ENCODE measurements at places on chromosomes 1 and 21.

DNA sequence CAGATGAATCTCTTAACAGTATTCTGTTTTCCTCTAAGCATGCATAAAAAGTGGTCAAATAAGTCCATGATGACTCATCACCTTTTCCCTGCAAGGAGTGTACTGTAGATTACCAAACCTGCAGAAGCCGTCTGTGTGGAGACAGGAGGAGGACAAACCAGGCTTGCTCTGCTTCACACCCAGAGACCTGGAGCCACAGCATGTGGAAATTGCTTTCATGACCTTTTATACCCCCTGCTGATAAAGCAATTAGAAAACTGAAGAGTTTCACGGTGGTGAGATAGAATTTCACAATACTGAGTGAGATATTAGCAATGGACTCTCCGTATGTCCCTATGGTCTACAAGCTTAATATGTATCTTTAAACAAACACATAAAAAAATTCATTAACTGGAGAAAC, 9.4 kb downstream of the CORT start:
- no peak for DNase-seq

- DNase-seq, result no peak
Observed at GRCh38 chr1:177246710-177247580, 76.2 kb downstream of the BRINP2 start.

GRCh38 chr1:94633051-94633450, 91.5 kb upstream of the F3 start:
- no peak for DNase-seq

- no peak for DNase-seq
Observed at GRCh38 chr1:41108696-41109275, 87.3 kb upstream of the SLFNL1 start.

GRCh38 chr1:167661527-167662426, 31.7 kb downstream of the RCSD1 start:
- peak; percentile 28 for DNase-seq

- DNase-seq, result no peak
Observed at GRCh38 chr21:33510826-33511225, 19.3 kb upstream of the DNAJC28 start.

DNA sequence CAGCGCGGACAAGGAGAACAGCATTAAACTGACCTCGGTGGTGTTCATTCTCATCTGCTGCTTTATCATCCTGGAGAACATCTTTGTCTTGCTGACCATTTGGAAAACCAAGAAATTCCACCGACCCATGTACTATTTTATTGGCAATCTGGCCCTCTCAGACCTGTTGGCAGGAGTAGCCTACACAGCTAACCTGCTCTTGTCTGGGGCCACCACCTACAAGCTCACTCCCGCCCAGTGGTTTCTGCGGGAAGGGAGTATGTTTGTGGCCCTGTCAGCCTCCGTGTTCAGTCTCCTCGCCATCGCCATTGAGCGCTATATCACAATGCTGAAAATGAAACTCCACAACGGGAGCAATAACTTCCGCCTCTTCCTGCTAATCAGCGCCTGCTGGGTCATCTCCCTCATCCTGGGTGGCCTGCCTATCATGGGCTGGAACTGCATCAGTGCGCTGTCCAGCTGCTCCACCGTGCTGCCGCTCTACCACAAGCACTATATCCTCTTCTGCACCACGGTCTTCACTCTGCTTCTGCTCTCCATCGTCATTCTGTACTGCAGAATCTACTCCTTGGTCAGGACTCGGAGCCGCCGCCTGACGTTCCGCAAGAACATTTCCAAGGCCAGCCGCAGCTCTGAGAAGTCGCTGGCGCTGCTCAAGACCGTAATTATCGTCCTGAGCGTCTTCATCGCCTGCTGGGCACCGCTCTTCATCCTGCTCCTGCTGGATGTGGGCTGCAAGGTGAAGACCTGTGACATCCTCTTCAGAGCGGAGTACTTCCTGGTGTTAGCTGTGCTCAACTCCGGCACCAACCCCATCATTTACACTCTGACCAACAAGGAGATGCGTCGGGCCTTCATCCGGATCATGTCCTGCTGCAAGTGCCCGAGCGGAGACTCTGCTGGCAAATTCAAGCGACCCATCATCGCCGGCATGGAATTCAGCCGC, 2.5 kb downstream of the S1PR1 start:
- no peak for DNase-seq

- DNase-seq, result no peak
Observed at GRCh38 chr21:41894922-41895557, 15.9 kb upstream of the PRDM15 start.

DNA sequence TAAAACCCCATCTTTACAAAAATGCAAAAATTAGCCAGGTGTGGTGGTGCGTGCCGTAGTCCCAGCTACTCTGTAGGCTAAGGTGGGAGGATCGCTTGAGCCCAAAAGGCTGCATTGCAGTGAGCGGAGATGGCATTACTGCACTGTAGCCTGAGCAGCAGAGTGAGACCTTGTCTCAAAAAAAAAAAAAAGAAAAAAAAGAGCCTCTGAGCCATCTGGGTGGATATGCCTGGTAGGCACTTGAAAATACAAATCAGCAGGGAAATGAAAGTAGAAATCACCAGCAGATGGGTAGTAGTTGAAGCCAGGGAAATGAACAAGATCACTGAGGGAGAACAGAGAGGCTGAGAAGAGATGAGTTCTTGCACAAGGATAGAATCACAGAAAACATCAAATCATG, 131.0 kb upstream of the HMCN1 start:
- DNase-seq, result peak; percentile 22

DNA sequence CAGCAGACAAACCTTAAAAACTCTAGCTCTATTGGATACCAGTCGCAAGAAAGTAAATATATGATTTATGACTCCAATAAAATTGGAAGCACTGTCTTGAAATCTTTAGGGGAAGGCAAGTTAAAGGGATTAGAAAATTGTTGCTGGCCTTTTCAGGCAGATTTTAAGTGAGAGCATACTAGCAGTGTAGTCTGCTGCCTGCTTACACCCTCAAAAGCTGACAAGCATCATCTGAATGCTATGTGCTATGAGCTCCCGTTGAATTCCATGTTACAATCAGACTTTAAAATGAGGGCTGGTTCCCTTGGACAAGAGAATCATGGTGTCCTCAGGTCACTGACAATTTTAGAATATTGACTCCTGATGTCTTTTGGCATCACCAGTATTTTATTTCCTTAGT, 271.1 kb upstream of the C1orf105 start:
- DNase-seq, result no peak

- DNase-seq, result no peak
Observed at GRCh38 chr1:188433425-188433824, 1604.7 kb downstream of the PLA2G4A start.

DNA sequence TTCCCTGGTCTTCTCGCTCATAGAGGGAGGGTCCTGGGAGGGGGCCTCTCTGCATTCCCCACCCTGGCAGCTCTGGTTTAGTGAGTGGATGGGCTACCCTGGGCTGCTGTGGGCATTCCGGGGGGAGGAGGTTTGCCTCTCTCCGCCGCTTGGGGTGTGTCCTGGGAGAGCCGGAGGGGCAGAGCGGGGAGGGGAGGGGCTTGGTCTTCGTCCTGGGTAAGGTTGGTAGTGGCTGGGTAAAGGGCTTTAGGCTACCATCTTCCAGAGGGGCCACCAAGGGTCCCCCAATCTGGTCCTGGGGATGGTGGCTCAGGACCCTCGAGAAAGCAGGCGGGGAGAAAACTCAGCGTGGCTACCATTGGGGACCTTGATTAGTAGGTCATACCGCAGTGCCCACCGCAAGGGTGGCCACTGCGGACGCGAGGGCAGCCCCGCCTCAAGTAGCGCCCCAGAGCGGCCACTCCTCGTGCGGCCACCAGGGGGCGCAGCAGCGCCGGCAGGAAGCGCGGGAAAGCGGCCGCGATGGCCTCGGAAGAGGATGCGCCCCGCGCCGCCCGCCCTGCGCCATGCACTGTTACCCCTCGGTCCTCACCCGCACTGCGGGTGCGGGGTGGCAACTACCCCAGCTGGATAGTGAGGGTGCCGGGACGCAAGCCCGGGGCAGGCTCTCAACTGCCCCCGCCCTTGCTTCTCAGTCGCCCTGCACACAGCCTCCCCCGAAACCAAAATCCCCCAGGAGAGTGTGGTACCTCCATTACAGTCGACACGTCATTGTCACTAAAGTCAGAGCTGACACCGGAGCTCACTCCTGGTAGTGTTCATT, 44.1 kb upstream of the SLC25A33 start:
- DNase-seq, result peak; percentile 74

GRCh38 chr1:15042866-15043265, 110.7 kb upstream of the TMEM51 start:
- DNase-seq, result no peak

DNA sequence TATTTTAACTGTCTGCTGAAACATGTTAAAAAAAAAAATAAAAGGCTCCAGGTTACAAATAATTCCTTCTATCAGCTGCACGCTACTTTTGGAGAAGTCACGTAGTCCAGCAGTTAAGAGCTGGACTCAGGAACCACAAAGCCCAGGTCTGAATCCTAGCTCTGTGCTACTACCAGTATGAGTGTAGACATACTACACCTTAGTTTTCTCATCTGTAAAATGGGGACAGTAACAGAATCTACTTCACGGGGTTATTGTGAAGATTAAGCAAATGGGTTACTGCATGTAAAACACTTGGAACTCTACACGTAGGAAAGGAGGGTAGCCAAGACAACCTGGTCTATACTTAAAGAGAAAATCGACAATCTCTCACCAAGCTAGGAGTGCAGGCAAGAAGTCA, 48.3 kb downstream of the TARBP1 start:
- DNase-seq, result no peak

GRCh38 chr1:22383526-22384294, 67.9 kb upstream of the ZBTB40 start:
- no peak for DNase-seq

DNA sequence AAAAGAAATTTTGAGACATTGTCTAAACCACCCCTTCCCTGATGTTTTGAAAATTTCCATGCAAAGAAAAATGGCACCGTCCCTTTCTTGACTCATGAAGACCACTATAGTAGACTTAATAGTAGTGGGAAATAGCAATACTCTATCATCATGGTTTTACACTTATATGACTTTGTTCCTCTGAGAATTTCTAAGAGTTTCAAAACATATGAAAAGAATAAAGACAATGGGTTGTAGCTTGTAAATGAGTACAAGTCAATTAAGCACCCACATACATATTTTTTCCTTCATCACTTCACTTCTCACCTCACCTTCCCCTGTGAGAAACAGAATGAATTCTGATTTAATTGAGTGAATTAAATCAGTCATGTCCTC, 151.7 kb downstream of the LYPLAL1 start:
- DNase-seq, result no peak

- no peak for DNase-seq
Observed at GRCh38 chr1:36542024-36542961, 59.6 kb upstream of the CSF3R start.

- DNase-seq, result no peak
Observed at GRCh38 chr1:113786069-113786468, 26.2 kb downstream of the RSBN1 start.

GRCh38 chr1:45526135-45526644, 4.5 kb upstream of the PRDX1 start:
- no peak for DNase-seq

- DNase-seq, result no peak
Observed at GRCh38 chr1:13900583-13900982, 200.6 kb downstream of the PRDM2 start.

DNA sequence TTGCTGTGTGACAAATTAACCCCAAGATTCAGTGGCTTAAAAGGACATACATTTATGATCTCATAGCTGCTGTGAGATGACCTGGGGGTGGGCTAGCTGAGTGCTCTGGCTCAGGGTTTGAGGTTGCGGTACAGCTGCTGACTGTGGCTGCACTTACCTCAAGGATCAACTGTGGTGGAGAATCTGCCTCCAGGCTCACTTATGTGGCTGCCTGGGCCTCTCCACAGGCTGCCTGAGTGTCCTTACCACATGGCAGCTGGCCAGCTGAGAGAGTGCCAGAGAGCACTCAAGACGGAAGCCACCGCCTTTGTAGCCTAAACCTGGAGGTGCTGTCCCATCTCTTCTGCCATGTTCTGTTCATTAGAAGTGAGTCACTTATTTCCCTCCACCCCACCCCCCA, 5.7 kb downstream of the LRRC71 start:
- peak; percentile 68 for DNase-seq

- peak; percentile 78 for DNase-seq
Observed at GRCh38 chr1:221795380-221795779, 53.5 kb upstream of the DUSP10 start.

- no peak for DNase-seq
Observed at GRCh38 chr1:6239213-6239752, 3.5 kb upstream of the ICMT start.

DNA sequence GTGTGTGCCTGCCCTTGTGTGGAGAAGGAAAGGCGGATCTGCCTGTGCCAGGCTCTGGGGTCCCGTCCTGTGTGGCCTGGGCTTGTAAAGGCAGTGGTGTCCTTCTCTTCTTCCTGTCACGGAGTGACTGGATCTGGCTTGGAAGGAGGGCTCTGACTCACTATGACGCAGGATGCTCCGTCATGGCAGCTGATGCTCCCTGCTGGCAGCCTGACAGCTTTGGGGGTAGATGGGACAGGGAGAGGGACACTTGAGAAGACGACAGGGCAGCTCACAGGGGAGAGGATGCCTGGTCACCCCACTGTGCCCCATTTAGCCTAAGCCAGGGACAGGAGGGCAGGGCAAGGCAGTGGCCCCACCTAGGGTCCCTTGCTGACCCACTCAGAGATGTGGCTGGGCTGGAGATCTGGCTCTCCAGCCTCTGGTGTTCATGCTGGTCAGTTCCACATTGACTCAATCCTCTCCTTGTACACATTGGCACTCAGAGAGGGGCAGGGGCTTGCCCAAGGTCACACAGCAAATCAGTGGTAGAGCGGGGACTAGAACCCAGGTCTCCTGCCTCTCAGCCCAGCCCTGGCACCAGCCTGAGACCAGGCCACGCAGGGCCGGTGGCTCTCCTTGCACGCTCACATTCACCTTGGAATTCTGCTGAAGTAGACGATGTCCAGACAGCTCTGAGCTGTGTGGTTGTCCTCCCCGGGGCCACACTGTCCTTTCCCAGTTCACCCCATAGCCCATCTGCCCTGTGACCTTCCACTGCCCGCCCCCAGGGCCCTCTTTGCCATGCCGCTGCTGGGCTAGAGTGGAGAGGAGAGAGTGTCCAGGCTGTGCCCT, 2.8 kb upstream of the FAM131C start:
- peak; percentile 29 for DNase-seq

DNA sequence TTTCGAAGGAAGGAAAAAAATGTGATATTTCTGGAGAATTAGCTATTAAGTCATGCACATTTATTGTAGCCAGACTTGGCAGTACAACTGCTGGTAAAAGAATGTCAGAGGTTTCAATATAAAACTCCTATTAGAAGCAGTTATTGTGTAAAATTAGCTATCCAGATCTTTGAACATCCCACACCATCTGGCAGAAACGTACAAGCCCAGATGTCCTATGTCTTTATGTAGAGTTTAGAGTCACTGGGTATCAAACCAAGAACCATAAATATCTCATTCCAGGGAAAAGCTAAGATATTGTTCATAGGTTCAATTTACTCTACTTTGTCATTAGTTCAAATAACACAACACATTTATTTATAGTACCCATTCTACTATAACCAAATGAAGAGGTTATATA, 31.4 kb downstream of the OLFM3 start:
- no peak for DNase-seq
